ENCODE measurements at places on chromosomes 5 and 9. TPM values are rescaled to one million over a fixed set of nuclear protein-coding genes. Genes with fewer than 3 reads are reported as not detected.
A peak's percentile ranks its signal among the peaks of the same experiment; 100 is the strongest.

Gene MARCHF3
- 8.0 TPM for total RNA-seq

DNA sequence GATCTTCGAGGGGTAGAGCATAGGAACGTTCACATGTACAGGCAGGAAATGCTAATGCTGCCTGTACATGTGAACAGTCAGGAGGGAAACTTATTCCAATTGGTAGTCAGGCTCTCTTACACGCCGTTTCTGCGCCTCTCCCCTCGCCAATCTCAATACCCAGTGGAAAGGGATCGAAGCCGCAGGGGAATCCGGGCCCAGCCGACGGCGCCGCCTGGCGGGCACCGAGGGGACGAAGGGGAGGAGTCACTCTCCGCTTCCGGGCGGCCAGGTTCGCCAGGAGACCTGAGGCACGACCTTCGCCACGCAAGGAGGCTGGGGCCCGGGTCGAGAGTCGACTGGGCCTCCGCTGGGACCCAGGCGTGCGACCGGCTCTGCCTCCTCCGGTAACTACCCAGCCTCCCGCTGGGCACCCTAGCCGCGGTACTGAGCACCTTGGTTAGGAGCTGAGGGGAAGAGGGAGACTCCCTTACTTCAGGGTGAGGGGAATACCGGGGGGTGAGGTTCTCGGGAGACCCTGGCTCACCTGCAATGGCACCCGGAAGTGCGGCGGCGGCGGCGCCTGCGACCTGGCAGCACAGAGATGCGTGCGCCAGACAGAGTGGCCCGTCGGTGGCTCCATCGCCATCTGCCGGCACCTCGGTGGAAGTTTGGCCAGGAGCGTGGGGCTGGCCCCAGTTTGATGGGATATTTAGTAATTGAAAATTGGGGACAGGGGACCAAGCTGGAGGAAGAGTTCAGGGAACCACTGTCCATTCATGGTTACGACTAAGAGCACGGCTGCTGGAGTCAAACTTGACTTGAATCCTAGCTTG, at the start of gene PIGO:
Gene PIGO, minus strand, starts transcription at position 557 of the 815 bp plus-strand sequence. CDS start 1,026 bp downstream, outside the sequence.
- peak within 1 kb of the TSS; percentile 99 for H3K27ac ChIP-seq
- peak within 1 kb of the TSS; percentile 81 for H3K4me3 ChIP-seq
- H3K4me1 ChIP-seq = no peaks in the 10 kb centered on the region
- peaks cover 3% of the 10 kb centered on the region for H3K36me3 ChIP-seq
- DNase-seq = peak; percentile 97

- H3K36me3 ChIP-seq = no peaks in the 10 kb centered on the region
- peaks cover 9% of the 10 kb centered on the region for H3K4me1 ChIP-seq
- H3K27ac ChIP-seq = no peak overlapping the region
- no peak overlapping the region for H3K4me3 ChIP-seq
These were observed 8.5 kb downstream of the DMXL1 start for GRCh38 chr5:119079318-119079921.

DNA sequence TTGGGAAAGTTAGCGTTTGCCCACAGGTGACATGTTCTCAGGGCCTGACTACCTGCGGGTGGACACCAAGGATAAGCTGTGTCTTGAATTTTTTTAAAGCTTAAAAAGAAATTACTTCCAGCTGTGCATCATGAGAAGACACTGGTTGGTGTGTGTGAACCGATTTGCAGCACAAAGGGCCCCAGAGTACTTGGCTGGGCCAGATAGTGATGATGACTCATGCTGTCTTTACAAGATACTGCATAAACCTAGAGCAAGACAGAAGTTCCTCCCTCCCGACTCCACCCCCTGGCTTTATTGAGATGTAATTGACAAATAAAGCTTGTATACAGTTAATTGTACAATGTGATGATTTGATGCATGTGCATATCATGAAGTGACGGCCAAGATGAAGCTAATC, 212.8 kb downstream of the NXNL2 start:
- no peaks in the 10 kb centered on the region for H3K36me3 ChIP-seq
- H3K4me3 ChIP-seq = no peak overlapping the region
- no peak overlapping the region for H3K27ac ChIP-seq
- no peak for DNase-seq

- no peak overlapping the region for H3K4me3 ChIP-seq
- no peaks in the 10 kb centered on the region for H3K36me3 ChIP-seq
- DNase-seq = no peak
- H3K27me3 ChIP-seq = no peaks in the 10 kb centered on the region
- H3K27ac ChIP-seq = no peak overlapping the region
- H3K4me1 ChIP-seq = no peaks in the 10 kb centered on the region
These were observed 11.4 kb downstream of the CAMK2A start for GRCh38 chr5:150278046-150278730.

GRCh38 chr5:149410721-149411432, 31.8 kb upstream of the IL17B start:
- DNase-seq = no peak
- H3K27ac ChIP-seq = no peak overlapping the region
- peaks cover 9% of the 10 kb centered on the region for H3K4me1 ChIP-seq
- H3K27me3 ChIP-seq = no peaks in the 10 kb centered on the region
- no peak overlapping the region for H3K4me3 ChIP-seq

DNA sequence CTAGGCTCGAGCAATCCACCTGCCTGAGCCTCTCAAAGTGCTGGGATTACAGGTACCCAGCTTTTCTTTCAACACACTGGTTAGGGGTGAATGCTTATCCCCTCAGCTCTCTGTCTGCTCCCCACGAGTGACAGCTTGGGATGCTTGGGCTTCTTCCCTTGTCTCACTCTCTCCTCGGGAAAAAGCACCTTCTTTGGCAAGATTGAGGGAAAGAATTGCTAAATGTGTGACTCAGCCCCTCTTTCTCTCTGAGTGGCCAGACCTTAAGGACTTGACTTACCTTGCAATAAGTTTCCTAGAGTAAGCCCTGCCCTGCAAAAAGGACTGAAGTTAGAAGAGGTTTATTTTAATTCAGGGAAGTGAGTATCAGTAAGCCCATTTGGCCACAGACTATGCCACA, 68.1 kb upstream of the ERBIN start:
- no peak overlapping the region for H3K4me3 ChIP-seq
- H3K36me3 ChIP-seq = no peaks in the 10 kb centered on the region
- H3K27ac ChIP-seq = no peak overlapping the region
- H3K4me1 ChIP-seq = no peaks in the 10 kb centered on the region
- H3K27me3 ChIP-seq = no peaks in the 10 kb centered on the region

- H3K36me3 ChIP-seq = no peaks in the 10 kb centered on the region
- H3K27me3 ChIP-seq = no peaks in the 10 kb centered on the region
- peak overlapping the region; percentile 96 for H3K27ac ChIP-seq
These were observed 8.2 kb upstream of the IRF1 start for GRCh38 chr5:132498686-132499271.

DNA sequence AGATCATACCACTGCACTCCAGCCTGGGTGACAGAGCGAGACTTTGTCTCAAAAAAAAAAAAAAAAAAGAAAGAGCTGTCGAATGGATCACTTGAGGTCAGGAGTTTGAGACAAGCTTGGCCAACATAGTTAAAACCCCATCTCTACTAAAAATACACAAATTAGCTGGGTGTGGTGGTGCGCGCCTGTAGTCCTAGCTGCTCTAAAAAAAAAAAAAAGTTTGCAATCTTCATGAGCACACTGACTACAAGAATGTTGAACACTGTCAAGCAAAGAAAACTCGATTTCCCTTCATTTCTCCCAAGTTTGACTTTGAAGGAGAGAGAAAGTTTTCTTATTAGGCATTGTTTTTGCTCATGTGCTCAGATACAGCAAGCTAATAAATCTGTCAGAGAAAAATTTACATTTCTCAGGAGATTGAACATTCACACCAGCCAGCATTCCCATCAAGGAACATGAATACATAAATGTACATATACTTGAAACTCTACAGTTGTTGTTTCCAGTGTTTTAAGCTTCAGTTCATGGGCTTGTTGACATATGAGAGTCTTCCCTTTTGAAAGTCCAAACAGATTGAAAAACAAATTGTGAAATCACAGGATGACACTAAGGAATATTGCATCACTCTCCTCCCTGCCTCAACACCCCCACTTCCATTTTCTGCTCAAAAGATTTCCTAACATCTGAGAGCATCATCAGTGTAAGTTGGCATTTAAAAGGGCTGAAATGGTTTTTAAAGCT, 81.8 kb downstream of the ARRDC3 start:
- H3K36me3 ChIP-seq = no peaks in the 10 kb centered on the region
- no peaks in the 10 kb centered on the region for H3K27me3 ChIP-seq
- H3K27ac ChIP-seq = no peak overlapping the region
- no peak overlapping the region for H3K4me3 ChIP-seq

- H3K36me3 ChIP-seq = peaks cover 4% of the 10 kb centered on the region
- peak overlapping the region; percentile 67 for H3K27ac ChIP-seq
- no peaks in the 10 kb centered on the region for H3K27me3 ChIP-seq
- DNase-seq = no peak
- peaks cover 29% of the 10 kb centered on the region for H3K4me1 ChIP-seq
These were observed 4.0 kb downstream of the CMBL start for GRCh38 chr5:10303699-10304170.

- no peak overlapping the region for H3K4me3 ChIP-seq
- H3K36me3 ChIP-seq = no peaks in the 10 kb centered on the region
- no peak for DNase-seq
- H3K4me1 ChIP-seq = no peaks in the 10 kb centered on the region
These were observed 62.3 kb downstream of the PRDM6 start for GRCh38 chr5:123151227-123151909.

Gene FOXD4L5
- total RNA-seq = 0.09 TPM

- H3K36me3 ChIP-seq = no peaks in the 10 kb centered on the region
- no peaks in the 10 kb centered on the region for H3K27me3 ChIP-seq
- DNase-seq = no peak
- H3K27ac ChIP-seq = no peak overlapping the region
- H3K4me3 ChIP-seq = no peak overlapping the region
- H3K4me1 ChIP-seq = no peaks in the 10 kb centered on the region
These were observed 302.6 kb upstream of the TAS2R1 start for GRCh38 chr5:9932770-9933169.

Gene GTF2H2C
- 36.6 TPM for total RNA-seq

- no peaks in the 10 kb centered on the region for H3K27me3 ChIP-seq
- H3K36me3 ChIP-seq = no peaks in the 10 kb centered on the region
- no peak overlapping the region for H3K4me3 ChIP-seq
- H3K27ac ChIP-seq = no peak overlapping the region
These were observed 60.9 kb downstream of the CXXC5 start for GRCh38 chr5:139708877-139709581.

Gene FAM221B
- not detected for total RNA-seq

DNA sequence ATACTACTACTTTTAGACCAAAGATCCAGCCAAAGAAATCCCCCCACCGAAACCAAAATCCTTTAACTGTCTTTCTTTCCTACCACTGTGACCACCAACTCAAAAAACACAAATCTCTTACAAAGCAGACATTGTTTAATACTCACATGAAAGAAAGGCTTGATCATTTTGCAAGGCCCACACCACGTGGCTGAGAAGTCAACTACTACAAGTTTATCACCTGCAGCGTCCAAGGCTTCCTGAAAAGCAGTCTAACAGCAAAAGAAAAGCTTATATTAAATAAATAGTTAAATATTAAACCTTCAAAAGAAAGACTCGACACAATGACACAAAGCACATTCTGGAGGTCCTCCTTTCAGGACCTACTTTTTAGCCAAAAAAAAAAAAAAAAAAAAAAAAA, 5.1 kb downstream of the TXN start:
- H3K4me1 ChIP-seq = peaks cover 3% of the 10 kb centered on the region
- H3K36me3 ChIP-seq = peaks cover 9% of the 10 kb centered on the region
- no peak for DNase-seq
- H3K27me3 ChIP-seq = no peaks in the 10 kb centered on the region
- H3K27ac ChIP-seq = no peak overlapping the region

- no peak for DNase-seq
- no peak overlapping the region for H3K4me3 ChIP-seq
- no peaks in the 10 kb centered on the region for H3K36me3 ChIP-seq
- H3K27ac ChIP-seq = no peak overlapping the region
These were observed 15.6 kb downstream of the NIM1K start for GRCh38 chr5:43207601-43208000.

DNA sequence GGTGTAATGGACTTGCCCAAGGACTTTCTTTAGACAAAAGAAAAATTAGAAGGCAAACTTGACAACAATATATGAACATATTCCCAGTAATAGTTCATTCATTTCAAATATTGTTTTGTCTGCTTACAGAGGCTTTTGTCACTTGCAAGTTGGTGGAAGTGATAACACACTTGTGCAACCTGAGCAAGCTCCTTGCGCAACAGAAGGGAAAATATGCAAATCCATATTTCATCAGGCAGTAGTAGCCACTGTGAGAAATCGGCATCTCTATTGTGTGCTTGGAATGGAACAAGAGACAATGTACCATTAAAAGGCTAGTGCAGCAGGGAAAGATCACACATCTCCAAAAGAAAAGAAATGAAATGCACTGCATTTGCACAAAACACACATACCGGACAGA, 125.3 kb upstream of the RASEF start:
- H3K36me3 ChIP-seq = no peaks in the 10 kb centered on the region
- no peak overlapping the region for H3K27ac ChIP-seq
- DNase-seq = no peak
- no peaks in the 10 kb centered on the region for H3K4me1 ChIP-seq

GRCh38 chr5:180598797-180599589, 7.7 kb upstream of the SCGB3A1 start:
- H3K36me3 ChIP-seq = no peaks in the 10 kb centered on the region
- no peaks in the 10 kb centered on the region for H3K27me3 ChIP-seq

All from kidney (tissue), 22 donors.